ENCODE measurements at places on chromosomes 13 and 19. TPM values are rescaled to one million over a fixed set of nuclear protein-coding genes. Genes with fewer than 3 reads are reported as not detected.

BEST2 gene
- polyA plus RNA-seq, result not detected

DNA sequence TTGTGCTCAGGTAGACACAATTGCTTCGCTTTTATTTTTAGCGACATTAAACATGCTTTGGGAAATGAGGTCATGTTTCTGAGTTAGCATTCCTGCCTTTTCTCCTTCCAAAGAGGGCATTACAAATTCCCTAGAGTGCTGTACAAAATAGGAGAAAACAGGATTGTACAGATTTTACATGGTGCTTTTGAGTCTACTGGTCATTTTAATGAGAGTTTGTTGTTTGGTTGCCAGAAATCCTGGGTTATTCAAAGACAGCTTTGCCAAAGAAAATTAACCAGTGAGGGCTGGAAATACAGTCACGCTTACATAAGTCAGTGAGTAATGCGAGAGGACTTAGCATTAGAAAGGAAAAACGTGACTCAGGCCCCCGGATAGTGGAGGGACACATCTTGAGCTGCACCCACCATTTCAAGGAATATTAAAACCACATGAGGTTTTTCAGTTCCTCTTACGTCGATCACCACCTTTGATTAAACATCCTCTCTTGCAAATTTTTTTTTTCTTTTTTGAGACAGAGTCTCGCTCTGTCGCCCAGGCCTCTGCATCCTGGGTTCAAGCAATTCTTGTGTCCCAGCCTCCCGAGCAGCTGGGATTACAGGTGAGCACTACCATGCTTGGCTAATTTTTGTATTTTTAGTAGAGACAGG lies 55.4 kb downstream of the SACS start:
- DNase-seq, result no peak

- DNase-seq, result no peak
These were observed 67.4 kb upstream of the FRY start for GRCh38 chr13:31964168-31964567.

- no peak for DNase-seq
These were observed 155.8 kb upstream of the UBL3 start for GRCh38 chr13:30006246-30006645.

ZNF471 gene
- 4.2 TPM for polyA plus RNA-seq

GRCh38 chr19:17259118-17259780 lies 5.3 kb downstream of the USHBP1 start:
- no peak for DNase-seq

- DNase-seq, result no peak
These were observed 17.7 kb downstream of the TMEM161A start for GRCh38 chr19:19120308-19121231.

GRCh38 chr19:39223703-39224279 lies 19.7 kb upstream of the SYCN start:
- DNase-seq, result no peak

DNA sequence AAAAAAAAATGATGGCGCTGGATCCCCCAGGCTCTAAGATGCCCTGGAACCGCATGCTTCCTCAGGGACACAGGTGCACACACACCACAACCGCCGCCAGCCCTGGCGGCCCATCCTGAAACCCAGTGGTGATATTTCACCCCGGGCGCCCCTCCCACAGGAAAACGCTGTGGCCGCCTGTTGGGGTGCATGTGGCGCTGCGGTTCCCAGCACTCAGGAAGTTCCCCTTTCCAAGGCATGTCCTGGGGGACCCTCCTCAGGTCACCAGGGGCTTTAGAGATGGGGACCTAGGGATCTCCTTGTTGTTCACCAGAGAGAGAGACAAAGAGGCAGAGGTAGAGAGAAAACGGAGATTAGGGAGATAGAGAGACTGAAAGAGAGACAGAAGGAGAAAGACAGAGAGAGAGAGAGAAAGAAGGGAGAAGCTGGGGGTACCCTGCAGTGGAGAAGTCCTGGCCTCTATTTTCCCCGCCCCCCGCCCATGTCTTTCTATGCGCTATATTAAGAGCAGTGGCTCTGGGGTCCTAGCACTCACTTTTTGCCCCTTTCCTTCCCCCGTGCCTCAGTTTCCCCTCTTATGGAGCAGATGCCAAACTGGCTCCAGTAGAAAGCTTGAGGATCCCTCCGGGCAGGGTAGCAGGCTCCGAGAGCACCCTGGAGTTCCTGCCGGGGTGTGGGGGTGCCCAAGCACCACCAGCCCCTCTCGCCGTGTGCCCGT lies 2.3 kb downstream of the ADGRE2 start:
- DNase-seq, result no peak

MBD3L2 gene
- not detected for polyA plus RNA-seq

DNA sequence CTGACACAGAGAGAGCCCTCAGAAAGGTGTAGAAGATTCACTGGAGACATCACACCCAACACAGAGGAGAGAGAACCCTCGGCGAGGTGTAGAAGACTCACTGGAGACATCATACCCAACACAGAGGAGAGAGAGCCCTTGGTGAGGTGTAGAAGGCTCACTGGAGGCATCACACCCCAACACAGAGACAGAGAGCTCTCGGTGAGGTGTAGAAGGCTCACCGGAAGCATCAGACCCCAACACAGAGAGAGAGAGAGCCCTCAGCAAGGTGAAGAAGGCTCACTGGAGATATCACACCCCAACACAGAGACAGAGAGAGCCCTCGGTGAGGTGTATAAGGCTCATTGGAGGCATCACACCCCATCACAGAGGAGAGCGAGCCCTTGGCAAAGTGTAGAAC lies 826.5 kb downstream of the UQCRFS1 start:
- no peak for DNase-seq

DNA sequence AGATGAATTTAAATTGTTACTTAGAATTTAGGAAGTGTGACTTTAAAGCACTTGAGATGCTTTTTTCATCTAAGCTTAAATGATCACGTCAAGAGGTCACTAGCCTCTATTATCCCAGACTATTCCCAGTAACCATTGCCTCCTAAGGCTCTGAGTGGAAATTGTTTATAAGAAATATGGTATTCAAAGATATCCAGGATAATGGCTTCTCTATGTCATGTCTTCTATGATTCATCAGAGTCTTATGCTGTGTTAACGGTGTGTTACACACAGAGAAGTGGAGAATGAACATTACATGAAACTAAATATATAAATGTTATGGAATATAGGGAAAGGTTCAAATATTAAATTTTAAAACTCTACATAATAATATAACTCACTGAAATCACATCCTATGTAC lies 79.8 kb upstream of the NBEA start:
- DNase-seq, result no peak

GRCh38 chr19:6421075-6422014 lies 3.3 kb downstream of the KHSRP start:
- no peak for DNase-seq

DNA sequence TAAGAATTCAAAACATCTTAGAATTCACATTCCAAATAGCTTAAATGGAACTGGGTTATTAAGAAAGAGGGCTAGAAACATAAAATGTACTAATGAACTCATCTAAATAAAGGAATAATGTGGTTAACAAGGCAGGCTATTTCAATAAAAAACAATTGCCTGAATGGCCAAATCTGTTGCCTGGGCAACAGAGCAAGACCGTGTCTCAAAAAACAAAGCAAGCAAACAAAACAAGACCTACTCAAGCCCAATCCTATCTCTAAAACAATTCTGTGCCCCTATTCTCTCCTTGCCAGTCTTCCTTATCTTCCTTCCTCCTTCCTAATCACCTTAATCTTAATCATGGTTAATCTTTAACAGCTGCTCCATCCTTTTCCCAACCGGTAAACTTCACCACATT lies 12.1 kb downstream of the IGFL1 start:
- no peak for DNase-seq

ZFP36 gene
- polyA plus RNA-seq, result 124 TPM

GGN gene
- 0.50 TPM for polyA plus RNA-seq

GRCh38 chr13:71304861-71305260 lies 562.1 kb downstream of the DACH1 start:
- no peak for DNase-seq

Measured in aorta (tissue), 5 donors.